ENCODE measurements at places on chromosomes 16 and 17.
A peak's percentile ranks its signal among the peaks of the same experiment; 100 is the strongest.

DNA sequence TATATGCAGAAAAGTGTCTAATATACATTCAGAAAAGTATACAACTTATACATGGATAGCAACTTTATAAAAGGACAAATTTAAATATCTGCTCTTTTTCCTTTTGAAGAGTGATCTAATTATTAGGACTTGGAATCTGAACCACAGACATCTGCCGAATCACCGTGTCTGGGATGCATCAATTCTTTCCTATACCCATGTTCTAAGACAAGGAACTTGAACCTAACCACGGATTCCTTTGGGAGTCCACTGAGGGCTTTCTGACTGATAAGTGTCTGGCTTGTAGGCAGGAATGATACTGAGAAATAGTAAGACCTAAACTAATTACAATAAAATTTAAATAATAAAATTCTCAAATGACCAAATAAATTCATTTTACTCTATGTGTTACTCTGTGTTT, 54.2 kb downstream of the NDEL1 start:
- DNase-seq, result no peak

- DNase-seq, result no peak
Observed at GRCh38 chr16:70745536-70746025, 55.4 kb downstream of the VAC14 start.

DNA sequence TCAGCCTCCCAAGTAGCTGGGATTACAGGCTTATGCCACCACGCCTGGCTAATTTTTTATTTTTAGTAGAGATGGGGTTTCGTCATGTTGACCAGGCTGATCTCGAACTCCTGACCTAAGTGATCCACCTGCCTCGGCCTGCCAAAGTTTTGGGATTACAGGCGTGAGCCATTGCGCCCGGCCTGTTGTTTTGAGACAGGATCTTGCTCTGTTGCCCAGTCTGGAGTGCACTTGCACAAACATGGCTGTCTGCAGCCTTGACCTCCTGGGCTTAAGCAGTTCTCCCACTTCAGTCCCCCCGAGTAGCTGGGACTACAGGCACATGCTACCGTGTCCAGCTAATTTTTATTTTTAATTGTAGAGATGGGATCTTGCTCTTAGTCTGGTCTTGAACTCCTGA, 8.9 kb downstream of the IST1 start:
- no peak for DNase-seq

GRCh38 chr17:78672005-78672404, 94.8 kb upstream of the DNAH17 start:
- DNase-seq, result no peak

- no peak for DNase-seq
Observed at GRCh38 chr16:72162105-72162692, 9.8 kb downstream of the PMFBP1 start.

DNA sequence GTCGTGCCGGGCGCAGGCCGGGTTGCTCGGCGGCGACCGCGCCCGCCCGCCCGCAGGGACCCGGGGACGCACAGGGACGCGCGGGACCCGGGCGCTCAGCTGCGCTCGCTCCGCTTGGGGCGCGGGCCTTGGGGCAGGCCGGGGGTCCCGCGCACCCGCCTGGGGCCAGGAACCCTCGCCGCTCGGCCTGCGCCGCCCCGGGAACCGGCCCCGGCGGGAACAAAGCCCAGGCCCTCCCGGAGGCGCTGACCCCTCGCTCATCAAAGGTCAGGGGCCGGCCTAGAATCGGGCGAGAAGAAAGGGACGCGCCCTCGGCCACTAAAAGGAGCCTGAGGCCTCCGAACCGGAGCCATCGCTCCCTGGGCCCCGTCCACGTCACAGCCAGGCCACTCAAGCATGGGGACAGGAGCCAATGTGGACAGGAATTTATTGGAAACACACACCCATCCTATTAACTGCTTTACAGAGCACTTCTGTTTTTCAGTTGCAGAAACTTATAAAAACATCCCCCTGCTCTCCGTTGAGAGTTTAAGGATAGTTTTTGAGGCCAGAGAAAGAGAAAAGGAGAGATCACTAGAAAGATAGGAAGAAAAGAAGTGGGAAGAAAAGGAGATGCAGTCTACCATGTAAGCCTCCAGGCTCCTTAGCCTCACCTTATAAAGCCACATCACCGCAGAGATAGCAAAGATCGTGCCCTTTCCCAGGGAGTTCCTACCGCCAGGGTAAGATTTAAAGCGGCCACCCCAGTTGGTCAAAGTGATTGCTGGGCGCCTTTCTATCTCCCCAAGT, 558 bp upstream of the ZFHX3 start:
- no peak for DNase-seq

DNA sequence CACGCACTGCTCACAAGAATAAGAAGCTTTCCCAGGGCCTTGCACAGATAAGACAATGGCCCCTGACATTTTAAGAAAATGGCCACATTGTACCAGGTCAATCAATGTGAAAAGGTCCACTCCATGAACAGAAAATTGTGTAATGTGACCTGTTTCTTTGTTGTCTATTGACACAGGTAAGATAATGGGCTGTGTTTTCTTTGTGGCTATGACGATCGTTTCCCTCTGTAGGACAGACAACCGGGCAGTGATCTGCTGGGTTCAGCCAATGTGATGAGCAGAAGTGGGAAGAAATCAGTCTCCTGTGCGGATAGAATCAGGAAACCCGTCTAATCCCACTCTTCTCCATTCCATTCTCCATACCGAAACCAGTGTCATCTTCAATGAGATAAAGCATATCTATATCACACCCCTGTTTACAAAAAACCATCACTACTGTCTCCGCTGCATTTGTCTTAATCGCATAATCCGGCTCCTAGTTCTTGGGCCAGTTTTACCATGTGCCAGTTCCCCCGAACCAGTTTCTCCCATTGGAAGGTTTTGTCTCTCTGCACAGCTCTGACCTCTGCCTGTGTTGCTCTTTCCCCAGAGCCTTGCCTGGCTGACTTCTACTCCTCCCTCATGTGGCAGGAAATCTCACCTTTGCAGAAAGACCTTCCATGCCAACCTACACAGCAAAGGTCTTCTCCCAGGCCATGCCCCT, 66.9 kb upstream of the ATF7IP2 start:
- DNase-seq, result no peak

- DNase-seq, result no peak
Observed at GRCh38 chr17:59108400-59109102, 1.9 kb upstream of the TRIM37 start.

DNA sequence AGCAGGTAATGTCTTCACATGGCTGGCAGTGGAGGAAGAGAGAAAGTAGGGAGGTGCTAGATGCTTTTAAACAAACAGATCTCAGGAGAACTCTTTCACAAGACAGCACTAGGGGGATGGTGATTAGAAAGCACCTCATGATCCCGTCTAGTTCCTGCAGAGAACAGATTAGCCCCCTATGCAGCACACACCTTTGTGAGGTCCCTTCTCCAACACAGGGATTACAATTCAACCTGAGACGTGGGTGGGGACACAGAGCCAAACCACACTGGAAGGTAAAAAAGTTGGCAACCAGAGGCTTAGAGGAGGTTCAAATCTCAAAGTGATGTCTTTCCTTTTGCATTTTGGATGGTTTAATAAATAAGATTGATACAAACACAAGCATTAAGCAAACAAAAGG, 394.7 kb downstream of the WWOX start:
- no peak for DNase-seq

DNA sequence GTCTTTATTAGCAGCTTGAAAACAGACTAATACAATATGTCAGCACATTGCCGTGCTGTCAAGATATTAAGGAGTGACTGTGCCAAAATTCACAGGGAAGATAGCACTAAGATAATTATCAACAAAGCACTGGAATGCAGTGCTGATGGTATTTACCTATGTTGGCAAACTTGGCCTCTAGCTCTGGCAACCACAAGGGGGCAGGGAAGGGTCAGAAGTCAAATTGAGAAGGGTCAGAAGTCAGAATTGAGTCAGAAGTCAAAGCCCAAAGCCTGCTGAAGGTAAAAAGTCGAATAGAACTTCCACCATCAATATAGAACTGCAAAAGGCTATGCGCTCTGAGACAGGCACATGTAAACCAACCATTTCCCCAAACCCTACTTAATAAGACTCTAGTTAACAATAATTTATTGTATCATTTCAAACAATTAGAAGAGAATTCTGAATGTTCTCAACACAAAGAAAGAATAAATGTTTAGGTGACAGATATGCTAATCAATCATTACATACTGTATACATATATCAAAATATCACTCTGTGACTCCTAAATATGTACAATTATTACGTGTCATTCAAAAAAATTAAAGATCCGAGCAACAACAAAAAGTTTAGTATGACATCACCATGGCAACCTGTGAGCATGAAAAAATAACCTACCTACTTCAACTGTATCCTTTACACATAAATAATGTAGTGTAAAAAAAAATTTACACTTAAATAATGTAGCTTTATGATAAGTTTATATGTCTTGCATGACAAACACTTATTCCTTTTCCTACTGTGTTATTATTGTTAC, 916.1 kb downstream of the KCNJ2 start:
- no peak for DNase-seq

- no peak for DNase-seq
Observed at GRCh38 chr16:3076577-3076976, 11.1 kb downstream of the IL32 start.

- DNase-seq, result no peak
Observed at GRCh38 chr16:12329246-12329995, 352.9 kb downstream of the SNX29 start.

DNA sequence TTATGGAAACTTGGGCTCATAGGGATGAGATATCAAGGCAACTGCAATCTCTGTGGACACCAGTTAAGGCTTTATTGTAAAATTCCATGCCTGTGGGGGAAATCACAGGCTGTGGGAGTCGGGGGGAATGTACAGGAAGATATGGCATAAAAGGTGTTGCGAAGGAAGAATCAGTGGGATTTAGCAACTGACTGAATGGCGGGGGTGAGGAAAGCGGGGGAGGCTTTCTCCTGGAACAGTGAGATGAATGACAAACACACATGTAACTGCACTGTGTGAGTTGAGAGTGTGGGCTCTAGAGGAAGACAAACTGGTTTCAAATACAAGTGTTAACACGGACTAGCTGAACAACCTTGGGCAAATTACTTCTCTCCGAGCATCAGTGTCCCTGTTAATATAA, 143.7 kb downstream of the PRKCB start:
- DNase-seq, result no peak

- no peak for DNase-seq
Observed at GRCh38 chr16:31200821-31201568, 1.6 kb downstream of the PYCARD start.

GRCh38 chr17:80927791-80928216, 63.8 kb upstream of the CHMP6 start:
- no peak for DNase-seq

DNA sequence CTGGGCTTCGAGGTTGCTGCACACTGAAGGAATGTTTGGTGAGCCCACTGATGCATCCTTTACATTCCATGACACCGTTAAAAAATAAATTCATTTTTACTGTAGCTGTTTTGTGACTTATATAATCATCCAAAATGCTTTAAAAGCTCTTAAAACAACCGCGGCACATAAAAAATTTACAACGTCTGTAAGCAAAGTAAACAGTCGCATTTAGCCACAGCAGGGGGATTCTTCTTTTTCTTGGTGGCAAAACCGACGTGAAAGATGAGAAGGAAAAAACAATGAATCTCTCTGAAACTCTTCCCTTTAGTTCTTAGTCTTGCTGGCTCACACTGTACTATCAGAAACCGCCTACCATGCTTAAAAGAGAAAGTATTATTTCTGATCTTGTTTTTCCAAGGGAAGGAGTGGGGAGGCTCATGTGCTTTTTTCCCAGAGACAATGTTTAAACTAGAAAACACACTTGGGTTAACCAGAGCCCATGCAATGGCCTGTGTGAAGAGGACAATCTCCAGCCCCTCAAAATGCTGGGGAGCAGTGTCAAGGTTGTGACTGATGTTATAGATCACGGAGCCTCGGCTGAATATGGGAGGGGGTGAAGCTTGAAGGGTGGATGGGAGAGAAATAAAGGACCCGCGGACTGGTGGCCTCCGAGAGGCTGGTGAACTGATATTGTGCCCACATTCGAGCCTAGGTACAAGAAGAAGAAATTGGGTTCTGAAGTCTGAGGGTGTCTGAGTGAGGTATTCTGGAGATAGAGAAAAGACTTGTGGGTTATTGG, 91.1 kb downstream of the IRF8 start:
- DNase-seq, result no peak

GRCh38 chr17:79023886-79024771, at the start of gene C1QTNF1:
Gene C1QTNF1 (plus strand): TSS chr17:79024169. CDS start chr17:79043969, 19,800 bp downstream.
- DNase-seq, result no peak

DNA sequence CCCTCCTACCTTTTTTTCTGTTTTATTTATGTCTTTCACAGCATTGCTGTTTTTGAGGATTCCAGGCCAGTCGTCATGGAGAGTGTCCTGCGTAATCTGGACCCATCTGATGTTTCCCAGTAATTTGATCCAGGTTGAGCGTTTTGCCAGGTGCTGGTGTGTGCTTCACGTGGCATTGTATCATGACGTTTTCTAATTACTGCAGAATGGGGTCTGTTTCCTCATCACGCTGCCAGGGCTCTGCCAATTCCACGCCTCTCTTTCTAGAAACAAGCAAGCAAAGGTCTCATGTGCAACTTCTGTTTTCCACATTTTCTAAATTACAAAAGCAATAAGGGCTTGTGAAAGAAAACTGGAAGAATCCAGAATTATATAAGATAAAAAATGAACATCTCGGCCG, 28.3 kb upstream of the BHLHA9 start:
- DNase-seq, result no peak

DNA sequence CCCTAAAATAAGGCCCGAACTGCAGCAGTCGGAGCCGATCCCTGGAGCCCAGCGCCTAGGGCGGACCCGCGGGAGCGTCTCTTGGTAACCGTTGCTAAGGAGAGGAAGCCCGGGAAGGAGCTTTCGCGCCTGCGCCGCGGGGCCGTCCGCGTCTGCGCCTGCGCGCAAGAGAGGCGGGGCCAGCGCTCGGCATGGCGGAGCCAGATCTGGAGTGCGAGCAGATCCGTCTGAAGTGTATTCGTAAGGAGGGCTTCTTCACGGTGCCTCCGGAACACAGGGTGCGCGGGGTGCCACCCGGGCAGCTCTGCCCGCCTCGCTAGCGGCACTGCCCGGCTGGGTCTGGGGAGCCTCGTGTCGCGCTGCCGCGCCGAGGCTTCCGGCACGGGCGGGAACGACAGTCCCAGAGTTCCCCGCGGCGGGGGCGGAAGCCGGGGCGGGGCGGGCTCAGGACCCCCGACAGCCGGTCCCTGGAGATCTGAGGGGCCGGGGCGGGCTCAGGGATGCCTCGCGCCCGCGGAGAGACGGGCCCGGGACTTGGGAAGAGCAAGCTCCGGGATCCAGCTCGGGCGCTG, at the start of gene CDK10:
CDK10 (plus strand) TSS at position 170 of the 572 bp plus-strand sequence; CDS start at position 192, 22 bp downstream.
- peak; percentile 90 for DNase-seq

All from right renal cortex interstitium (tissue), 3 donors.